ENCODE measurements at places on chromosomes 2 and 18.

- no peak for DNase-seq
Measured at GRCh38 chr18:33729556-33729955, 151.5 kb downstream of the ASXL3 start.

DNA sequence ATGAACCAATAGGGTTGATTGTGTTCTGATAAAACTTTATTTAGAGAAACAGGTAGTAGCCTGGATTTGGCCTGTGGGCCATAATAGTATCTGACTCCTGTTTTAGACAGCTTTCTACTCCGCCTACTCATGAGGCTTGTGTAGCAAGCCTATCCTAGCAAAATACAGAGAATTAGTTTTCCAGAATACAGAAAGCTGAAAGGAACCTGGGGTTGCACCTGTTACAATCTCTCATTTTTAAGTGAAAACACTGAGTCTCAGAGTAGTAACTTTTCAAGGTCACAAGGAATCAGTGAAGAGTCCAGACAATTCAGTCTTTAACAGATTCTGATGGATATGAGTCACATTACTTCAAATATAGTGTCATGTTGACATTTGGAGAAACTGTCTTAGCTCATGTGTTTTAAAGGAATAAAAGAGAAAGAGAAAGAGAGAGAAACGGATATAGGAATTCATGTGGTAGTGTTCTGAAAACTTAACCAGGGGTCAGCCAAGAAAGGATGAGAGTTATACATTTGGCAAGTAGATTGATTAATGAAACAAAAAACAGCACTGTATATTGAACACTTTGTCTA, 17.0 kb downstream of the ARHGAP28 start:
- DNase-seq: no peak

GRCh38 chr18:6590326-6590725, 139.2 kb upstream of the ARHGAP28 start:
- DNase-seq: no peak

GRCh38 chr2:11314487-11314886, 29.9 kb downstream of the ROCK2 start:
- DNase-seq: no peak

DNA sequence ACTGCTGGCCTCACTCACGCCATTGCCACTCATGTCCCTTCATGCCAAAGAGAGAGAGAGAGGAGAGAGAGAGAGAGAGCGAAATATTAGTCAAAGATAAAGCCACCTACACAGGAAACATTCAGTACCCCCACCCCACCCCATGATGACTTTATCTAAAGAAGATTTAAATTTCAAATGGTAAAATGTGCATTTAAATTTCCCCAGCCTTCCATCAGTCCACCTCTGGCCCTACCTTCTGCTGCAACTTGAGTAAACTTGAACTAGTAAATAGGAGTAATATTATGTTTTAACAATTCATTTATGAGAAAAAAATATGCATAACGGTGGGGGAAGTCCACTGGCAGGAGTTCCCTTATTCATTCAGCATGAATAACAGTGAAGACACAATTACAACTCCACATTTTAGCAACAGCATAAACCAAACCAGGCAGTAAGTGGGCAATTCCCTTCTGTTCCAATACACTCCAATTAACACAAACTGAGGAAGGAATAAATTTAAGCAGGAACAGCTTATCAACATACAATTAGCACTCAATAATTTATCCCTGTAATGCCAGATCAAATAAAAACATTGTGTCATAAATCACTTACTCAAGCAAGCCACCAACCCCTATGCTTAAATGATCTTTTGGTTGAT, 264.2 kb downstream of the LNPK start:
- no peak for DNase-seq

DNA sequence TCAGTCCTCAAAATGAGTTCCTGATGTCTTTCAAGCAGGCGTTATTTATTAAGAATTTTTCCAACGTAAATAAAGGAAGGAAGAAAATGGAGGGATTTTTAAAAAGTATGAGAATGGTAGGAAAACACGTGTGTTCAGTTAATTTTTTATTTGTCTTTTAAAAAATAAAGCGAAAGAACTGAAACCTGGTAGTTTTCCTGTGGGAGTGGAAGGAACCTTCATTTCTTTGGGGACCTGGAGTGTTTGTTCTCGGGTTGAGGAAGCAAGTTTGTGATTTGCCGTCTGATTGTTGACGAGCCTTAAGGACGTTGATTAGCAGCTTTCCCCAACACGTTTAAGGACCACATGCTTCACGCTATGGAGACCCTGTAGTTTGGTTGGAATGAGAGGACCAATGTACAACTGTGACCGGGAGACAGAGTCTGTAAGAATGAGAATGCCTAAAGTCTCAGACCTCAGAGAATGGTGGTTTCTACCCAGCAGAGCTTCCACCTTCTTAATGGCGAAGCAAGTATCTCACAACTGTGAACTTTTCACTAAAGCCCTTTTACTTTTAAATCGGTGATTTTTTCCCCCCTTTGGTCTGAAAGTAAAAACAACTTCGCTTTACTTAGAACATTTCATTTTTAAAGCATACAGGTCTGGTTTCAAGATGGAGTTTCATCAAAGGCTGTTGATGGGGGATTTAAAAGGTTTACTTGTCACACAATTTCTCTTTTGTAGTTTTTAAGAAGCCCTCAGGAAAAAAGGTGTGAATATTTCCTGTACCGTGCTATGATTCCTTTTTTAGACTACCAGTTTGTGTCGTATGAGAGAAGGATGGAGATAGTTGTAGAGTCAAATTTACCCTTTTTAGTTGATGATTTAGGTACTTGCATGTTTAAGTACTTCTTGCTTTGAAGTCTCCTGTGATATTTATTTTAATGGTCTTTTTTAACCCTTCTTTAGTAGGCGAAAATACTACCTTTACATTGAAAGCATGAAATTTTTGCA, 1.4 kb downstream of the TTC39C start:
- no peak for DNase-seq

DNA sequence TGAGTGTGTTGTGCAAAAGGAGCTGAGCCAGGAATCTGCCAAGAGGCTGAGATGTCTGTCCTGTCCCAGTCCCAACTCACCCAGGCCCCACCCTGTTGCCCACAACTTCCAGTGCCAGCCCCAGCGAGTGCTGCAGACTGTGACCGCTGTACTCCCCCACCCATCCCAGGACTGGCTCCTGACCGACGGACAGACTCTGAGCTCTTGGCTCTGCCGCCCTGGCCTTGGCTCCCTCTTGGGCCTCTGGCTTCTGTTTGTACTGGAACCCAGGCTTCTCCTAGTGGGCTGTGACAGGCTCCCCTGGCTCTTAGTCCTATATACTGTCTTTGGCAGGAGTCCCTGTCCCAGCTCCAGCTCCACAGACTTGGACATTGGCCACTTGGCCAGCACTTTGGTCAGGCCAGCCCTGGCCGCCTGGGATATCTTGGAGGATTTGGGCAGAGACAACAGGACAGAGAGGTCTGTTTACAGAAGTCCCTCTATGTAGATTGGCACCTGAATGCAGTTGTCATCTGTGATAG, 41.1 kb downstream of the ACOXL start:
- DNase-seq: no peak

DNA sequence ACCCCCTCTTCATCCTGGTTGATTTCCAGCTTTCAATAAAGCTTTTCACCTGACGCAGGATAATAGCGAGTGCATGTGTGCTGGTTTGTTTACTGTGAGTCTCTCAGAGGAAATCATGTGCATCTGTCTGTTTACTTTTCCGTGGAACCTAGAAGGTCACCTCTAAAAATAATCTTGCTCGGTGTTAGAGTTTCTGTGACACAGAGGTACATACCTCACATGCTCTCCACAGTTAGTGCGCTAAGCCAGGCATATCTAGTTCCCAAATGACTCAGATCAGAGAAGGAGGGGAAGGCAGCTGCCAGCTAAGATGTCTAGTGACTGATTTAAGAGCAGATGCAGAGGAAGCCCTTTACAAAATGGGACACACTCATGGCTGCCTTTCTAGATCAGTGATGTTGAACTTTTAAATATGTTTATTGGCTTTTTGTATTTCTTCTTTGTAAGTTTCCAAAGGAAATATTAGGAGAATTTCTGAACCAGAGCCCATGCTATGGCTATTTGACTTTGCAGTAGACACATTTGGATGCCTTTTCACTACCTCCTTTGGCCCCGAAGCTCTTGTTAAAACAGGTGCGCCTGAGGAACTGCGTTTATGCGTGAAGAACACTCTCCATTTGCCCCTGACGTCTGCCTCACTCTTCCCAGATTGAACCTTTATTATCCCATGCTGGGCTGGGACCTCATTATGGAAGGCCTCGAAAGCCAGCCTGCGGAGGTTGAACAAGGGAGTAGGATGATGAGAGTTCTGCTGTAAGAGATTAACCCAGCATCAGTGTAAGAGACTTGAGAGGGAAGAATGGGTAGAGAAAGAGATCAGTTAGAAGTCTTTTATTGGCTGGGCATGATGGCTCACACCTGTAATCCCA, 145.6 kb downstream of the FAM161A start:
- no peak for DNase-seq

DNA sequence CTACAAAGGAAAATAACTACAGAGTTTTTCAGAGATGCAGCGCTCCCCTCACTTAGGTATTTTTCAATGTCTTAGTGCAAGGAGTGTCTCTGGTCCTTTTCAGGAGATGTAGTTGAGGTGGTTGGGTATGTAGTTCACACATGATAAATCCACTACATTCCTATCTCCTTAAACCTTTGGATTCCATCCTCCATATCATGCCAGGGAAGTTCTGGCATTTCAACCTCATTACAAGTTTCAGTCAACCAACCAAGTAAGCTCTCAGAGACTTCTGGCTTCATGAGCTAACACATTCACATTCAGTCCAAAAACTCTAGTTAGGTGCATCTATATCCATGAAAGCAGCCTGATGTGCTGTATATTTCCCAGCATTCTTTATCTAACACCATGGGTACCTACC, 47.3 kb downstream of the MAP3K20 start:
- DNase-seq: no peak

GRCh38 chr2:114821055-114821454, 378.6 kb downstream of the DPP10 start:
- DNase-seq: no peak

DNA sequence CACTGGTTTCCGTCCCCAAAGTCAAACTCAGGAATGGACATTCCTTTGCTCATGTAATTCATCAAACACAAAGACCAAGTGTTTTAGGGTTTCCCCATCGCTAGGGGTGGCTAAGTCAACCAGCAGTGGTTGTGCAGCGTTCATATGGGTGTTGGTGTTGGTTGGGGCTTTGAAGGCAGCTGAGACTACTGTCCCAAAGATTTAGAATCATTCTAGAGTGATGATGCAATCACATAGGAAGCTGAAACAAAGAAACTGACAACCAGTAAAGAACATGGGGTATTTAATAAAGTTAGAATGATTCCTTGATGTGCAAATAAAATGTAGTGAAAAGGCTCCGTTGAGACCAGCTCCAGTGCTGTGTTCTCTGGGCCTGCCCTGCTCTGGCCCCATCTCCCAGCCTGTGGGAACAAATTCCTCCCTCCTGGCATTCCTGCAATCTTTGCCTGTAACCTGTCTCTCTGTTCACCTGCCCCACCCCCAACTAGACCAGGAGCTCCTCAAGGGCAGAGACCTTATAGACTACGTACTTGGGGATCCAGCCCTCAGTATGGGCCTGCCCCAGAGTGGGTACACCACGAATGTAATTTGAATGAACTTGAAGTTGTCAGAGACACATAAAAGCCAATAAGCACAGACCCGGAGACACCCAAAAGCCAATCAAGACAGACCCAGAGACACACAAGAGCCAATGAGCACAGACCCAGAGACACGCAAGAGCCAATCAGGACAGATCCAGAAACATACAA, 191.7 kb upstream of the TWIST2 start:
- no peak for DNase-seq

DNA sequence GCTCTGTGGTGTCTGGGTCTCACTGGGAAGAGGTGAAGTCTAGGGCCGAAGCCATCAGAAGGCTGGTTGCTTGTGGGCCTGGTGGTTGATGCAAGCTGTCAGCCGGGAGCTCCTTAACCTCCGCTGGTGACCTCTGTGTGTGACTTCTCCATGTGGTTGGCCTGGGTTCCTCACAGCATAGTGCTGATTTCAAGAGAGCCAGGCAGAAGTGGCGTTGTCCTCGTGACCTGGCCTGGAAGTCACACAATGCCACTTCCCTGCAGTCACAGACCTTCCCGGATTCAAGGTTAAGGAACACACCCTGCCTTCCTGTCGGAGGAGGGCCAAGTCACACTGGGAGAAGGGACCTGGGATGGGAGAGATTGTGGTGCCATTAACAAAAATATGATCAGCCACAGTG, 303.7 kb upstream of the HS6ST1 start:
- DNase-seq: no peak

- no peak for DNase-seq
Measured at GRCh38 chr2:97740590-97741182, 27.3 kb downstream of the ZAP70 start.

DNA sequence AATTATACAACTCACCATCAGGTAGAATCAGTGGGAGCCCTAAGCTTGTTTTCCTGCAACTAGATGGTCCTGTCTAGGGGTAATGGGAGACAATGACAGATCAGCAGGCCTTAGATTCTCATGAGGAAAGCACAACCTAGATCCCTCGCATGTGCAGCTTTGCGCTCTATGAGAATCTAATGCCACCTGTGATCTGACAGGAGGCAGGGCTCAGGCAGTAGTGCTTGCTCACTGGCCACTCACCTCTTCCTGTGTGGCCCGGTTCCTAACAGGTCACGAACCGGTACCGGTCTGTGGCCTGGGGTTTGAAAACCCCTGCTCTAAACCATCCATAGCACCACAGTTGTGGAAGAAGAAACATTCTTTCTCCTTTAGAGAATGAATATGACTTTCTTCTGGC, 242.8 kb upstream of the CXCR4 start:
- no peak for DNase-seq

- DNase-seq: no peak
Measured at GRCh38 chr2:112699984-112700667, 20.7 kb upstream of the NT5DC4 start.

Measured in stimulated activated CD8-positive, alpha-beta memory T cell treated with anti-CD3 and anti-CD28 coated beads, Interleukin-4, amount 100 ng/mL, for 1 hour (primary cell).